RWPE2 (cell line): ENCODE measurements at places on chromosomes 12 and 14.

- no peak for DNase-seq
- H3K27me3 ChIP-seq: no peaks in the 10 kb centered on the region
Observed at GRCh38 chr12:101707131-101707782, 9.8 kb downstream of the CHPT1 start.

GRCh38 chr12:97404543-97404942 lies 58.1 kb upstream of the RMST start:
- H3K36me3 ChIP-seq: no peaks in the 10 kb centered on the region
- H3K4me3 ChIP-seq: no peak overlapping the region
- no peak for DNase-seq

DNA sequence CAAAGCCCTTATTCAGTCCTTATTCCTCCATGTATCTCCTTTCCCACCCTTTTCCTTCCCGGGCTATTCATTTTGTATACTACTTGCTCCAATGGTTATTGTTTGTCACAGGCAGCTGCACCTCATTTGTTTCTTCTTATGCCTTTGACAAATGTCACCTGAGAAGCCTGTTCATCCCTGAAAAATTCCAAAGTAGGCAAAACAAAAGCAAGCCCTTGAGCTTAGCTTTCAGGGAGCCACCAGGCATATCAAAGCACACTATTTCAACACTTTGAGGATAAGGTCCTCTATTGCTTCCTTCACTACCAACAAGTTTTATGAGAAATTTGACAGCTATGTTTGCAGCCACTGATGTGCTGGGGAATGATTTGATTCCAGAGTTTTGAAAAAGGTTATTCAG lies 738.7 kb upstream of the LMO3 start:
- no peak for DNase-seq
- no peak overlapping the region for H3K4me3 ChIP-seq
- H3K4me1 ChIP-seq: no peaks in the 10 kb centered on the region
- H3K36me3 ChIP-seq: no peaks in the 10 kb centered on the region

GRCh38 chr12:50633955-50634354 lies 129.2 kb downstream of the DIP2B start:
- peaks cover 4% of the 10 kb centered on the region; the same call in 1 of the 2 replicates for H3K36me3 ChIP-seq
- H3K4me1 ChIP-seq: peaks cover 9% of the 10 kb centered on the region
- no peak overlapping the region for H3K27ac ChIP-seq
- H3K27me3 ChIP-seq: no peaks in the 10 kb centered on the region
- no peak overlapping the region for H3K4me3 ChIP-seq

GRCh38 chr14:28297559-28297958 lies 469.0 kb upstream of the FOXG1 start:
- H3K36me3 ChIP-seq: no peaks in the 10 kb centered on the region
- H3K27me3 ChIP-seq: no peaks in the 10 kb centered on the region
- no peak for DNase-seq
- H3K4me3 ChIP-seq: no peak overlapping the region
- peaks cover under 1% of the 10 kb centered on the region for H3K4me1 ChIP-seq

DNA sequence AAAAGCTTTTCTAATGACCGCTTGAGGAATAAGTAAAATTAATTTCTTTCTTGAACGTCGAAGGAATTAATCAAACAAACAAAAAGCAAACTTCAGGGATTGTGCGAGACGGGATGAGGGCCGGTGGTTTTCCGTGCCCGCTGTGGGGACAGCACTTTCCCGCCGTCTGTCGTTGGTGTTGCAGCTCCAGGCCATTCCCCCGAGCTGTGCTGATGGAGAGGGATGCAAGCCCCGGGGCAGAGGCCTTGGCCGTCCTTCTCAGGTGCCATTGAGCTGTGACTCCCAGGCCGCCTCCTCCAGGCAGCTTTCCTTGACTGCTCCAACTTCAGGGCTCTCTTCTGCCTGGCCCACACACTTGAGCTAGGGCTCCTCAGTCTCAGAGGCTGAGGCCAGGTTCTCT lies 109.0 kb upstream of the C14orf180 start:
- H3K4me3 ChIP-seq: no peak overlapping the region
- DNase-seq: no peak
- no peaks in the 10 kb centered on the region for H3K4me1 ChIP-seq
- no peaks in the 10 kb centered on the region for H3K36me3 ChIP-seq
